ENCODE measurements at places on chromosomes 1 and 21. TPM values are rescaled to one million over a fixed set of nuclear protein-coding genes. Genes with fewer than 3 reads are reported as not detected.

GRCh38 chr1:47659146-47659545 lies 221.3 kb downstream of the FOXD2 start:
- H3K27ac ChIP-seq: no peak overlapping the region
- no peak overlapping the region for H3K4me3 ChIP-seq
- H3K27me3 ChIP-seq: no peaks in the 10 kb centered on the region

BNIPL gene
- 17.0 TPM for total RNA-seq

PRMT2 gene
- 145 TPM for total RNA-seq

DNA sequence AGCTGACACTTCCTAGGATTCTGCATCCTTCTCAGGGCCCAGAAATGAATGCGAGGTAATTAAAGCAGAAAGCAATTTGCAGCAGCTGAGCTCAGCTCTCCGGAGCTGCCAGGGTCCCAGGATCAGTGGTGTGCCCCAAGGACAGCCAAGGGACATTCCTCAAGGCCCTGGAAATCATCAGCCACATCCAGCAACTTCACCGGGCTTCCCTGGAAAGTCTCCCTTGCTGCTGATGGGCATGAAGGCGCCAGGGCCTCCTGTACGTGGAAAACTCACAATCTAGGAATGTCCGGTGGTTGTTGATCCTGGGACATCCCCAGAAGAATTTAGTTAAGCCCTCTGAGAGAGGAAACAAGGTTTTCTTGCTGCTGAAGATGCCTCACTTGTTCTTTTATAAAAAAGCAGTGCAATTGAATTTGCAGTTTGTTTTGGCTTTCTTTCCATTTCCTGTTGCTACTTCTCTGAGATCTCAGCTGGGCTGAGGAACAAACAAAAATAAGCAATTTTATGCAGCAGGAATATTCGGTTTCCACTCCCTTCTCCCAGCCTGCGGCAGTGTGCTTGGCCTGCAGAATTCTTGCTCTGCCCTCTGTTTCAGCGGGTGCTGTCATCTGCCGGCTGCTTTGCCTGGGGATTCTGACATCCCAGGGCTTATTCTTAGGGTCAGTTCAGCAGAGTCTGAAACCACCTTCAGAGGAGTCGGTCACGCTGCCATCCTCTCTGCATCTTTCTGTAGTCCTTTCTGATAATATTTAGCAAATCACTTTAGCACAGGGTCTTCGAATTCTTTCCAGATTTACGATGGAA lies 85.9 kb downstream of the TCP10L start:
- H3K36me3 ChIP-seq: no peaks in the 10 kb centered on the region
- no peaks in the 10 kb centered on the region for H3K4me1 ChIP-seq
- H3K27ac ChIP-seq: no peak overlapping the region
- no peaks in the 10 kb centered on the region for H3K27me3 ChIP-seq
- DNase-seq: no peak

DNA sequence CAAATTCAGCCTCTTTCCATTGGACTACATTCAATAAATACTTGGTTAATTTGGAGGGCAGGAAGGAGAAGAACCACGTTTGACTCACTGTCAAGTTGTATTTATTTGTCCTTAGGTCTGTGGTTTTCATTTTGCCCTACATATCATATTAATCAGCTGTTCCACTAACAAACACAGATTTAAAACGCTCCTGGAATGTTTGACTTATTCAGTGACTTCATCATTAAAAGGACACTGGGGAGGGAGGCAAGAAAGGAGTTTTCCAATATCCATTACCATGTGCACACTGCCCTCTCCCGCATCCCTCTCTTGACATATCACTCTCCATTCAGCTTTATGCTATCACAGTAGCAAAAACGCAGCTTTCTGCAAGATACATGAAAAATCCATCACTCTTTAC lies 98.2 kb upstream of the C1orf87 start:
- no peak for DNase-seq
- no peaks in the 10 kb centered on the region for H3K36me3 ChIP-seq
- no peaks in the 10 kb centered on the region for H3K27me3 ChIP-seq
- H3K27ac ChIP-seq: no peak overlapping the region
- H3K4me1 ChIP-seq: no peaks in the 10 kb centered on the region
- H3K4me3 ChIP-seq: no peak overlapping the region

RRP1B gene
- total RNA-seq: 22.6 TPM

NUP210L gene
- not detected for total RNA-seq

- H3K4me3 ChIP-seq: no peak overlapping the region
- H3K27ac ChIP-seq: no peak overlapping the region
- H3K4me1 ChIP-seq: peaks cover 3% of the 10 kb centered on the region
- H3K36me3 ChIP-seq: no peaks in the 10 kb centered on the region
- H3K27me3 ChIP-seq: no peaks in the 10 kb centered on the region
Measured at GRCh38 chr1:226644541-226645176, 94.4 kb downstream of the ITPKB start.

- H3K27ac ChIP-seq: peak overlapping the region; percentile 99
- no peaks in the 10 kb centered on the region for H3K27me3 ChIP-seq
- H3K4me3 ChIP-seq: no peak overlapping the region
- H3K4me1 ChIP-seq: peaks cover 43% of the 10 kb centered on the region
Measured at GRCh38 chr1:26701266-26701994, 5.6 kb downstream of the ARID1A start.

DNA sequence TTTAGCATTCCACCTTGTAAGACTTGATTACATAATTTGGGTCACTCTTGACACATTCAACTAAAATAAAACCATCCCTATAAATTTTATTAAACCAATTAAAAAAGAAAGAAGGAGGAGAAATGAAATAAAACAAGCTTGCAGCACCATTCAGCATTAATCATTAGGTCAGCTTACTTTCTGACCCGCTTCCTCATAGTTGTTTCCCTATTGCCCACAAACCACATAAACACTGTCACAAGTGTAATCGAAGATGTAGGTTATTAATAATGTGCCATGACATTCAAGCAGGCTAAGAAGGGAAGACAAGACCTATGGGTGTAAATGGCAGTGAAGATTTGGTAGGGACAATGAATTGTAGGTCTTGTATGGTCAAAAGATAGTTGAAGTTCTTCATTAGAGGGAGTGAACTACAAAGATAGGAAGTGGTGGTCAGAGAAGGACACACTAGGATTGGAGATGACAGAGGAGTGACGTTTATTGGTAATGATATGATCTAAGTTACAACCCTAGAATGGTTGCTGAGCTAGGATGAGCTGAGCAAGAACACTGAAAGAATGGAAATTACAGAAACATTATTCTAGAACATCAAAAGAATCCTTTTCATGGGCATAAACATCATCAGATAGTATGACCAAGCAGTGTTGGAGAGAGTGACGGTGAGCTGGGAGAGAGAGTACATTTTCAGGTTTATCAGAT lies 231.5 kb downstream of the KCNT2 start:
- H3K36me3 ChIP-seq: no peaks in the 10 kb centered on the region
- H3K4me3 ChIP-seq: no peak overlapping the region
- no peaks in the 10 kb centered on the region for H3K27me3 ChIP-seq
- no peak for DNase-seq
- H3K27ac ChIP-seq: no peak overlapping the region
- no peaks in the 10 kb centered on the region for H3K4me1 ChIP-seq

PRRX1 gene
- total RNA-seq: 73.1 TPM

- H3K36me3 ChIP-seq: no peaks in the 10 kb centered on the region
- H3K4me1 ChIP-seq: no peaks in the 10 kb centered on the region
- H3K27me3 ChIP-seq: no peaks in the 10 kb centered on the region
- DNase-seq: no peak
Measured at GRCh38 chr1:231827337-231828105, 200.9 kb downstream of the DISC1 start.

DNA sequence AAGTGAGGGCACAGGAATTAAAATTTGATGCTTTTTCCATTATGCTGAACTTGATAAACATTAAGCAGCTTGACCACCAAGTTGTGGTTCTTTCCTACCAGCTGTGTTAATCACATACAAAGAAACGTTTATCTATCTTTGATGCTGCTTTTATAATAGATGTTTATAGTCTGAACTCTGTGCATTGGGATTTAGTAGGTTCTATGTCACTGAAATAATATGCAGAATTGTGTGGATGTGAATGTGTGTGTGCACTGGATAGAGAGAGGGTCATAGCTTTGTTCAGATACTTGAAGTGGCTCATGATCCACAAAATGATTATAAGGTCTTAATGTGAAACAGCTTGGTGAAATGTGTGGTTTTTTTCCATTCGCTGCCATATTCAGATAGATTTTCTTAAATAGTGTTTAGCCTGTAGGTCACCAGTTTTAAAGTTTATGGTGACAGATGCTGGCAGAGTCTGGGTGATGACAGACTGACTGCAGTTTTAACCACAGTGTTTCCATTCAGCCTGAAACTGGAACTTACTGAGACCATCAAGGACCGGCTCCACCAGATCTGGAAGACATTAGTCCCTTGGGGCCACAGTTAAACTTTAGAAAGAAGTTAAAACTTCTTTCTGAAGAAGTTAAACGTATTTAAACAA lies 10.2 kb downstream of the DDI2 start:
- H3K27me3 ChIP-seq: no peaks in the 10 kb centered on the region
- H3K4me1 ChIP-seq: no peaks in the 10 kb centered on the region
- no peak overlapping the region for H3K4me3 ChIP-seq
- peaks cover 4% of the 10 kb centered on the region for H3K36me3 ChIP-seq

DNA sequence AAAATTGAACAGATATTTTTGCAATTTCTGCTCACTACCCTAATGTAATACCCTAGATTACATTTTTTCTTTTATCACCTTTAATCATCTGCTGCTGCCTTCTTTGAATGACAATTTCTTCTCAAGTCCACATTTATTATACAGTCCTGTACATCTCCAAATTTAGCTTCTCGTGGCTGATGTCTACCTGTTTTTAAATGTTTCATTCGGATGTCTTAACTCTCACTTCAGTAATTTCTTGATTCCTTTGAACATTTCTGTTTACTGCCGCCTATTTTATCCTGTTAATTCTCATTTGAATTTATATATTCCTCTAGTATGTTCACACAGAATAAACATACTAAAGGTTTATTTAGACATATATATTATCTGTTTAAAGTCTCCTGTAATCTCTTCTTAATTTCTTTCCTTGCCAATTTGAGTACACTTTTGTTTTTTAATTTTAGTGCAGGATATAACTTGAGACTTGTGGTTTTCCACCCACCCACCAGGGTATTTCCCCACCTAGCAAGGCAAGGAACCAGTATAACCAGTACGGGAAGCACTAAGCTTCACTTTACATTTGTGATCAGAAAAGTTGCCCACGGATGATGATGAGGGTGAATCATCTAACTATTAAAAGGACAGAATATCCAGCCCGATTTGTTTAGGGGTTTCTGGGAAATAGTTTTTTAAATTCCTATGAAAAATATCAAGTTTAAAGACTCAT lies 12.7 kb downstream of the INSL5 start:
- no peak overlapping the region for H3K27ac ChIP-seq
- no peak for DNase-seq
- no peaks in the 10 kb centered on the region for H3K36me3 ChIP-seq
- no peak overlapping the region for H3K4me3 ChIP-seq
- H3K4me1 ChIP-seq: no peaks in the 10 kb centered on the region

DNA sequence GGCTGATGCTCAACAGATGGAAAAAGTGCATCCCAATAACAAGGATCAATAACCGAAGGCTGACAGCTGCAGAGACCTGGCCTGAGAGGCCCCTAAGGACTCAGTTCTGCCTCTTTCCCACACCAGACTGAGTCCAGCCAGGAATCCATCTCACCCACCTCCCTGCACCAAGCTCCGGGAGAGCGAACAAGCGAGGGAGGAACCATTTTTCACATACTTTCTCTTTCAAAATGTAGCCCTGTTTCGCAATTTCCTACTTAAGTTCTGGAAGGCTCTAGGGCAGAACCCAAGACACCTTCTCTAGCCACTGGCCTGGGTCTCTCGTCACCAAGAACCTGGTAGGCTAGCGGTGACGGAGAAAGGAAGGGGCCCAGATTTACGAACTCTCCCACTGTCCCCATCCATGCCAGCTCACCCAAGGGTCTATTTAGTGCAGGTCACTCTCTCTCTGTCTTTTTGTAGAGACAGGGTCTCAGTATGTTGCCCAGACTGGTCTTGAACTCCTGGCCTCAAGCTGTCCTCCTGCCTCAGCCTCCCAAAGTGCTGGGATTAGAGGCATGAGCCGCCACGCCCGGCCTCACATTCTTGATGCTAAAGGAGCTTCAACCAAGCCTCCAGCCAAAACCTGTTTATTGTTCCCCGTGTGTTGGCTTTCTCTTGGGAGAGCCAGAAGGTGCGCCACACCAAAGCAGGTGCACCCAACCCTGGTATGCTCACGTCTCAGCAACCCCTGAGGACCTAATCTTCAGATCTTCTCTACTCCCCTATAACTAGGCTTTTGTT lies 10.9 kb upstream of the GNL2 start:
- DNase-seq: no peak
- peak overlapping the region; percentile 67 for H3K27ac ChIP-seq
- H3K4me3 ChIP-seq: peak overlapping the region; percentile 23
- no peaks in the 10 kb centered on the region for H3K27me3 ChIP-seq
- no peaks in the 10 kb centered on the region for H3K4me1 ChIP-seq
- H3K36me3 ChIP-seq: no peaks in the 10 kb centered on the region

- DNase-seq: no peak
- no peaks in the 10 kb centered on the region for H3K36me3 ChIP-seq
- H3K27ac ChIP-seq: no peak overlapping the region
- H3K4me3 ChIP-seq: no peak overlapping the region
- no peaks in the 10 kb centered on the region for H3K4me1 ChIP-seq
Measured at GRCh38 chr1:93828367-93828755, 50.6 kb downstream of the DNTTIP2 start.

NBPF4 gene
- total RNA-seq: 0.33 TPM

SIPA1L2 gene
- 16.3 TPM for total RNA-seq

LCK gene
- total RNA-seq: 2.9 TPM

DNA sequence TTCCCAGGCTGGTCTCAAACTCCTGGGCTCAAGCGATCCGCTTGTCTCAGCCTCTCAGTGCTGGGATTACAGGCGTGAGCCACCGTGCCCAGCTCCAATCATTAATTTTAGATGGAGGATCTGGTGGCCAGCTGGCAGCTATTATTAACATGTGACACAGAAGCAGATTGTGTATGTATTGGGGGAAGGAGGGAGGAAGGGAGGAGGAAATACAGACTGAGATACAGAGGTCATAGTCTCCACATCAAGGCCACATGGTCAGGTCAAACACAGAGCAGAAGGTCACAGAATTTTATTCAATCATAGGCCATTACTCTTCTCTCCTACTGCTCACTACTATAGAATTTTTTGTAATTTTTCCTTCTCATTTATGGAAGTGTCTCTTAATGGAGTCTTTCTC lies 57.9 kb upstream of the ADORA3 start:
- no peaks in the 10 kb centered on the region for H3K27me3 ChIP-seq
- no peaks in the 10 kb centered on the region for H3K36me3 ChIP-seq
- H3K4me1 ChIP-seq: no peaks in the 10 kb centered on the region
- no peak overlapping the region for H3K27ac ChIP-seq
- no peak for DNase-seq

GRCh38 chr1:222539951-222540597 lies 7.8 kb downstream of the HHIPL2 start:
- no peaks in the 10 kb centered on the region for H3K36me3 ChIP-seq
- DNase-seq: no peak
- H3K4me1 ChIP-seq: no peaks in the 10 kb centered on the region
- no peaks in the 10 kb centered on the region for H3K27me3 ChIP-seq
- no peak overlapping the region for H3K27ac ChIP-seq
- no peak overlapping the region for H3K4me3 ChIP-seq

GRCh38 chr1:13803546-13804239 lies 103.7 kb downstream of the PRDM2 start:
- H3K4me1 ChIP-seq: peaks cover 13% of the 10 kb centered on the region
- no peak overlapping the region for H3K4me3 ChIP-seq
- DNase-seq: no peak

GRCh38 chr1:64687725-64688327 lies 57.0 kb upstream of the RAVER2 start:
- peak overlapping the region; percentile 26 for H3K27ac ChIP-seq
- H3K4me3 ChIP-seq: no peak overlapping the region
- no peaks in the 10 kb centered on the region for H3K36me3 ChIP-seq
- H3K27me3 ChIP-seq: no peaks in the 10 kb centered on the region
- no peak for DNase-seq

Data from breast epithelium (tissue), 4 donors.